ENCODE measurements at places on chromosomes 3 and 15.

DNA sequence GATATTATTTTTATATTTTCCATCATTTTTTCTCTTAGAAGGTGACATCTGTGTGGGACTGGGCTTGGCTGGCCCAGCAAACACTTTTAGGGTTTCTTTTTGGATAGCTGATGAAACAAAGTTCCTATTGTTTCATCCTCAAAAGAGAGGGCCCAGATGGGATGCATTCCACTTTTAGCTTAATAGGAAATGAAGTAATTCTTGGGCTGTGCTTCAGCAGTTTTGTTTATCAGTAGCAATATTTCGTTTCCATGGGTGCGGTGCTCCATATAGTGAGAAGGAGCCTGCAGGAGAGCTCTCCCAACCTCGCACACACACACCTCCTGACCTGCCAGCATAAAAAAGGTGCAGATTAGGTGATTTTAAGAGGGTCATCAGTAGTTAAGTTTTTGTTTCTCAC is 147.5 kb downstream of the AKAP13 start:
- no peak for DNase-seq

DNA sequence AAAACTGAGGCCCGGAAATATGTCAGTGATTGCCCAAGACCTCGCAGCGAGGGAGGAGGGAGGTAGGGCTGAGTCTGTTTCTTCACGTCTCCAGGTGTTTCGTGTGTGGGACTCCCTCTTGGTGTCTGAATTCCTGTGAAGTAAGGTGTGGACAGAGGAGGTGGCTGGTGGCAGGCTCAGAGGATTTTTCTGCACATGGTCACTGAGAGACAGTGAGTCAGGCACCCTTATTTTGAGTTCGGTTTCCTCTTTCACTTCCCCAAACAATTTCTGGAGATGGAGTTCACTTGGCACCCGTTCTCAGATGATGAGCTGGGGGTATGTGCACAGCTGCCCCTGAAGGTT is 46.3 kb upstream of the VPS8 start:
- DNase-seq, result no peak

GRCh38 chr3:5133239-5134018 is 11.3 kb downstream of the ARL8B start:
- no peak for DNase-seq

- no peak for DNase-seq
Observed at GRCh38 chr3:174822320-174822719, 36.8 kb upstream of the NAALADL2 start.

DNA sequence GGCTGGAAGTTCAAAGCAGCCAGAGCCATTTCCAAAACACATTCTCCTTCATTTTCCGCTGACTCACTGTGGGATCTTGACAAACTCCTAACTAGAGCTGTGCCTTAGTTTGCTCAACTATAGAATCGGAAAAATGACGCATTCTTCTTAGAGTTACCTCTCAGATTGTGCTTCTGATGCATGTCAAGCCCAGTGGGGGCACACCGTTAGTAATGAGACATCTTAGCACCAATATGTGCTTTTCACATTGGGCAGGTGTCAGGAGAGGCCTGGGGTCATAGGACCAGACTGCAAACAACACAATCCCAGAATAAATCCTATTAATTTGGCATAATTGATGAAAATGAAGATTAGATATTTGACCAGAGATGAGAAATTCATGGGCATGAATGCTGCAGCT is 71.3 kb upstream of the UBE3A start:
- DNase-seq, result no peak

GRCh38 chr3:109702252-109702651 is 364.9 kb upstream of the DPPA4 start:
- DNase-seq, result no peak

- no peak for DNase-seq
Observed at GRCh38 chr15:85750319-85751290, 44.1 kb downstream of the KLHL25 start.

DNA sequence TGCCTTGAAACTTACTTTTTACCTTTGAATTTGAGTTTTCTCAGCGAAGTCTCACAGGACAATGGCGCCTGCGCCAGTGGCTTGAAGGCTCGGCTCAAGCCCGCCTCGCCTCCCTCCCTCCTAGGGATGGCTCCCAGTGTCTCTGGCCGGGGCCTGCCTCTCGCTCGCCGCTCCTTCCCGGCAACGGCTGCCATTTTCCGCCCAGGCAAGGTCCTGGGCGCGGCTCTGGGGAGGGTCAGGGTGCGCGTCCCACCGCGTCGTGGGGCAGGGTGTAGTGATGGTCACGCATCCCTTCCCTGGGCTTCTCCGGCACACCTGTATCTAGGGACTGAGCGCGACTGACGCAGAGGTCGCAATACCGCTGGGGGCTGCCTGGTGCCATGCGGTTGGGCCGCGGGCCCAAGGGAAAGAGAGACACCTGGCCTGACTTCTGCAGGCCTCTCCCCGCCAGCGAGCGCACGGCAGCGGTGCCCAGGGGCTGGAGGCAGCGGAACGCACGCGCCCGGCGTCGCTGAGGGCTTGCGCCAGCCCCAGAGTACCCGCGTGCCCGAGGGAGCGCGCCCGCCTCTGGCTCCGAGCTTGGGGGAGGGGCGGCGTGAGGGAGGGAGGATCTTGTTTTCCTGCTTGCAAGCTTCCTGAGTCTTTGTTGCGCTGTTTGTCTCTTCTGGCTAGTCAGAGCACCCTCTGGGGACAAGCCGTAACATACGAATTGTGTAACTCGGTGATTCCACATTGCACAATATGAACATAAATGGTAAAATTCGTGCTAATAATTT is 20.7 kb upstream of the FEM1B start:
- peak; percentile 13 for DNase-seq

DNA sequence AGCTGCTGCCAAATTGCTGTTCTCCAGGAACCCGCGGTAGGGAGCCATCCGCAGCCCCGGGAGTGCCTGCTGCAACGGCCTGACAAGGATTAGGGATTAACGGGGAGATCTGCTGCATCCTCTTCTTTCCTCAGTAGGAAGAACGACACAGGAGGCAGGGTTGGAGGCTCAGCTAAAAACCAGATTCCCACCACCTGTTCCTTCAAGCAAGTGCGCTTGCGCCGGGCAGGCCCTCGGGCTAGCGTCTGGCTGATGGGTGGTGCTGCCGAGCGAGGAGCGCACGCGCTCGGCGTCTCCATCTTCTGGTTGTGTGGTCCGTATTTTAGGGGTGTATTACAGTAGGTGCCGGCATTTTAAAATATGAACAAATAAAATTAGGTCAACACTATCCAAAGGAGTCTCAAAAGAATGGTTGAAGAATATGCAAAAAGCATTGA is 25.4 kb upstream of the SLC25A26 start:
- no peak for DNase-seq

DNA sequence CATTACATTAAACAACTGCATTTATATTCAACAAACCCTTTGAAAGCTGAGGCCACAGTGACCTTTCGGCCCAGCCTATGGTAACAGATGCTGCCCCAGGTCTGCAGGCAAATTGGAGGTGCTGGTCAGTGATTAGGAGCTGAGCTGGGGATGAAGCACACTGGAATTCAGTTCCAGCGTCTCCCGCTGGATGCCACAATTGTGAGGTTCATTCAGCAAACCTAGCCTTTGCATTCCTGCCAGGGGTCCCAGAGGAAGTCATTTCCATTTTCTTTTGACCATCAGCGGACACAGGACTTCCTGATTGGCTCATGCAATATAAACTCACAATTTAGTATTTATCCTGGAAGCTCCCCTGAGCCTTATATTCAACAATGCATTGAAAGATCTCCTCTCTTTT is 89.5 kb downstream of the IL20RB start:
- no peak for DNase-seq

DNA sequence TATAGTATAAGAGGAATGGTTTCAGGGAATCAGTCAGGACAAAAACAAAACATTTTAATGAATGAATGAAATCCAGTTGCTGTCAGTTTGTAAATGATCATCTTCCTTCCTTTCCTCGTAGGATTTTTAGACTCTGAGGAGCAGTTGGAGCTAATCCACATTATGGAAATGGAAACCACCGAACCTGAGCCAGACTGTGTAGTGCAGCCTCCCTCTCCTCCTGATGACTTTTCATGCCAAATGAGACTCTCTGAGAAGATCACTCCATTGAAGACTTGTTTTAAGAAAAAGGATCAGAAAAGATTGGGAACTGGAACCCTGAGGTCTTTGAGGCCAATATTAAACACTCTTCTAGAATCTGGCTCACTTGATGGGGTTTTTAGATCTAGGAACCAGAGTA is 3.1 kb downstream of the TIPARP start:
- no peak for DNase-seq

DNA sequence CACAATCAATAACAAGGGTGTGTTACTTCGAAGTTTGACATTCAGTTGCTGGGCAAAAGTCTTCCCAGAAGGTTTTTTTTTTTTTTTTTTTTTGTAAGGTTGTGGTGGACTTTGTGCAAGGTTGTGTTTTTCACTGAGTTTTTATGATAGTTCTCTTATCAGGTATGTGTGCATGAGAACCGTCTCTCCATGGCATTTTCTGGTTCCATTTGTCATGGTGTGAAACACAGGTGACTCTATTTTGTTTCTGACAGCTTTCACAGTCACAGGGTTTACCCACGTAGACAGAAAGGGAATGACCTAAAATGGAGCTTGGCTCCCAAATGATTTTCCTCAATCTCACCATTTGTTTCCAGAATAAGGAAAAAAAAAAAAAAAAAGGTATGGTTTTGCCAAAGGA is 1377.2 kb upstream of the CADM2 start:
- no peak for DNase-seq

GRCh38 chr15:27694506-27695087 is 404.5 kb downstream of the OCA2 start:
- no peak for DNase-seq

GRCh38 chr3:181660337-181660736 is 51.4 kb upstream of the SOX2 start:
- DNase-seq, result no peak

DNA sequence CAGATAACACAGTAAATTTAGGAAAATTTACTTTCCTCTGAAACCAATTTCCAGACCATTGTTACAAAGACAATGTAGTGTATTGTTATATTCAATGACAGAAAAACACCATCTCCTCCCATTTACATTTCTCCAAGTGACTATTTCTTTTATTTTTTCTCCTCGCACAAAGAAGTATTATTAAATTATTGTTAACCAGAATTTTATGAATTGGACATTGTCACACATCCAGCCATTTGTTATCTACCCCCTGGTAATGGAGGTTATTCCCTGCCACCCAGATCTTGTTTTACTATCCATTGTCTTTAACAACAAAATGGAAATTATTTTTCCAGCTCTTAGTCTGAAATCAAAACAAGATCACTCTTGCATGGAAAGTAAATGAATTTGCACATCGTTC is 511.3 kb downstream of the FGF12 start:
- no peak for DNase-seq

- DNase-seq, result no peak
Observed at GRCh38 chr15:98795980-98796379, 147.6 kb downstream of the IGF1R start.

DNA sequence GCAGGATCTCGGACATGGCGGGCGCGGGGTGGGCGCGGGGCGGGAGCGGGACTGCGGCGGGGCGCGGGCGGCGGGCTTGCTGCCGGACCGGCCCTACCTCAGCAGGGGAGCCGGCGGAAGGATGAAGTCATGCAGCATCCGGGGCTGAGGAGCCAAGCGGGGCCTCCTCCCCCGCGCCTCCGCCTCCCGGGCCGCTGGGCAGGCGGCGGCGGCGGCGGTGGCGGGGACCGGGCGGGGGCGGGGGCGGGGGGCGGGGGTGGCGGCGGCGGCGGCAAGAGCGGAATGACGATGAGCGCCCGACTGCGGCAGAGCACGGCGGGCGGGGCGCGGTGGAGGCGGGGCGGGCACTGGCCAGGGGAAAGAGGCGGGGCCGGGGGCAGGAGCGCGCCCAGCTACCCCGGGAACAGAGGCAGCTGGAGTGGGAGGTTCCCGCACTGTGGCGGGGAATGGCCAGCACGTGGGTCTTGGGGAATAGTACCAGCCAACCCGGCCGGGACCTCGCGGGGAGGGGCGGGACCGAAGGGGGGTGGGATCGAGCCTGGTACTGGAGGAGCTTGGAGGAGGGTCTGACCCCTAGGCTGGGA is at the start of gene CAMK2N2:
Gene CAMK2N2, minus strand, starts transcription at position 284 of the 584 bp plus-strand sequence. Its CDS starts 268 bp downstream, at position 16.
- peak; percentile 58 for DNase-seq
